ENCODE measurements at places on chromosomes 16 and 17. TPM values are rescaled to one million over a fixed set of nuclear protein-coding genes. Genes with fewer than 3 reads are reported as not detected.

CCDC92B gene
- total RNA-seq = not detected

ABCA8 gene
- 50.3 TPM for total RNA-seq

CD68 gene
- 16.3 TPM for total RNA-seq

TMC5 gene
- total RNA-seq = not detected

SCGB1C2 gene
- not detected for total RNA-seq

C16orf46 gene
- total RNA-seq = 0.37 TPM

PGAP3 gene
- total RNA-seq = 15.0 TPM

RBFOX1 gene
- not detected for total RNA-seq

NECAB2 gene
- 0.14 TPM for total RNA-seq

MMP25 gene
- under 0.01 TPM for total RNA-seq

LHX1 gene
- not detected for total RNA-seq

SLC38A8 gene
- not detected for total RNA-seq

RASL10B gene
- total RNA-seq = 7.3 TPM

CCL23 gene
- total RNA-seq = not detected

CCDC43 gene
- 43.2 TPM for total RNA-seq

MYH2 gene
- under 0.01 TPM for total RNA-seq

STX1B gene
- 0.71 TPM for total RNA-seq

Measured in smooth muscle cell of bladder (primary cell).